ENCODE measurements at places on chromosomes 11 and 22.

DNA sequence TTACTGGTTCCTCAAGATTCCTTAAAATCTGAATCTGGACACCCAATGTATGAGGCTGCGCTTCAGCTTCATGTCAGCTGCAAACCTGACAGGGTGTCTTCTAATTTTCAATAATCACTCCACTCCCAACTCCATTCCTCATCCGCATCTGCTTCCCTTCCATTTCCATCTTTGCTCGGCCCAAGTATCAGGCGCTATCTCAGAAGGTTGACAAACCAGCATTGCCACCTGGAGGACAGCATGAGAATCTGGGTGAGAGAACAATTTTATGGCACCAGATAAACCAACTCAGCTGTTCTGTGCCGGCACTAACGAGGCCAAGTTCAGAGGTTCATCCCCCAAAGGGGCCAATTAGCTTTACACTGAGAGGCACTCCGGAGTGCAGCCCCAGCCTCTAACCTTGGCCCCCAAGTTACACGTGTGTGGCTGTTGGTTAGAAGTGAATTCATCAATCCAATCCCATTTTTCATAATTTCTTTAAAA is 79.1 kb upstream of the LMO2 start:
- no peak overlapping the region for H3K4me3 ChIP-seq
- H3K36me3 ChIP-seq, result no peaks in the 10 kb centered on the region
- H3K27me3 ChIP-seq, result peaks cover 14% of the 10 kb centered on the region
- H3K27ac ChIP-seq, result no peak overlapping the region
- no peaks in the 10 kb centered on the region for H3K4me1 ChIP-seq

- no peak overlapping the region for H3K27ac ChIP-seq
- H3K4me1 ChIP-seq, result peaks cover 1% of the 10 kb centered on the region
- H3K36me3 ChIP-seq, result no peaks in the 10 kb centered on the region
- no peak overlapping the region for H3K4me3 ChIP-seq
- H3K27me3 ChIP-seq, result peaks cover 48% of the 10 kb centered on the region
These were observed 3.1 kb downstream of the GRIK4 start for GRCh38 chr11:120514541-120515121.

- peaks cover 3% of the 10 kb centered on the region for H3K4me1 ChIP-seq
- no peaks in the 10 kb centered on the region for H3K36me3 ChIP-seq
- H3K4me3 ChIP-seq, result no peak overlapping the region
- H3K27ac ChIP-seq, result no peak overlapping the region
- no peak for DNase-seq
- H3K27me3 ChIP-seq, result peaks cover 5% of the 10 kb centered on the region
These were observed 202.9 kb downstream of the GRIK4 start for GRCh38 chr11:120714438-120714837.

- no peak overlapping the region for H3K4me3 ChIP-seq
- no peaks in the 10 kb centered on the region for H3K36me3 ChIP-seq
- H3K27ac ChIP-seq, result no peak overlapping the region
- DNase-seq, result no peak
These were observed 67.2 kb downstream of the SGSM1 start for GRCh38 chr22:24873226-24873625.

DNA sequence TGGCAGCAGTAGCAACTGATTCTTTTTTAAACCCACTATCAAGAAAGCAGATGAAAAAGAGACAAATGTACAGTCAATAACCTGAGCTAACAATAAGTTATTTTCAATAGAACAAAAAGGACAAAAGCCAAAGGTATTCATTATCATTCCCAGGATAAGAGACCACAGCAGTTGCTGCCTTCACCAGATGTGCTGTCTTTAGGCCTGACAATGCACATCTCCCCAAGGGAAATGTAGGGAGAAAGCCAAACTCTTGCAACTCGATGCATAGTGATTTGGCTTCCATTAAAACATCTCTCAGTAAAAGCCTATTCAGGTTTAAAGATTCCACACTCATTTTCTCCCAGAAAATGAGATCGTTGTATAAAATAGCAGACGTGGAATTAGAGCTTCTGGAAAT is 210.7 kb downstream of the METTL15 start:
- H3K4me1 ChIP-seq, result no peaks in the 10 kb centered on the region
- H3K27ac ChIP-seq, result no peak overlapping the region
- DNase-seq, result no peak
- H3K4me3 ChIP-seq, result no peak overlapping the region

GRCh38 chr11:134559602-134559962 is 147.5 kb upstream of the B3GAT1 start:
- no peaks in the 10 kb centered on the region for H3K4me1 ChIP-seq
- DNase-seq, result no peak
- H3K27me3 ChIP-seq, result peaks cover 5% of the 10 kb centered on the region
- H3K36me3 ChIP-seq, result no peaks in the 10 kb centered on the region
- no peak overlapping the region for H3K4me3 ChIP-seq

- H3K4me1 ChIP-seq, result peaks cover 66% of the 10 kb centered on the region
- H3K36me3 ChIP-seq, result peaks cover 6% of the 10 kb centered on the region
- DNase-seq, result no peak
- no peak overlapping the region for H3K4me3 ChIP-seq
These were observed 108.2 kb downstream of the SIK3 start for GRCh38 chr11:116990061-116990473.

DNA sequence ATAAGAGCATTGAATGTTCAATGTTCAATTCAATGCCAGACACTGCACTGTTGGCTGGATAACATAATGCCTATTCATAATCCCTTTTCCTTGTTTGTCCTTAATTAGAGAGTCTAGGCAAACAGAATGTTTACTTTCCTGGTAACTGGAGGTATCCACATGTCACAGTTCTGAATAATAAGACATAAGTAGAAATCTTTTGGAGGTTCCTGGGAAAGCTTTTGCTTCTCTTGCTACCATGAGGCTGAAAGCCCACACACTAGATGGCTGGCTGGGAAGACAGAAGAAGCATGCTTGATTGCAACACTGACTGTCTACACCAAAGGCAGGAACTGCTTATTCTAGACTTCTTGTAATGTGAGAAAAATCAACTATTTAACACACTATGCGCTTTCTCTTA is 79.5 kb downstream of the GAB2 start:
- H3K27ac ChIP-seq, result no peak overlapping the region
- H3K4me1 ChIP-seq, result peaks cover 51% of the 10 kb centered on the region
- peaks cover 43% of the 10 kb centered on the region for H3K36me3 ChIP-seq
- DNase-seq, result no peak
- no peak overlapping the region for H3K4me3 ChIP-seq

- peak within 1 kb of the TSS; percentile 3 for H3K27ac ChIP-seq
- peaks cover 53% of the 10 kb centered on the region for H3K27me3 ChIP-seq
- H3K4me1 ChIP-seq, result peaks cover 3% of the 10 kb centered on the region
These were observed at the start of gene PARVA for GRCh38 chr11:12377106-12377823. Gene PARVA, plus strand, starts transcription at chr11:12377571. Its CDS starts 77 bp downstream, at chr11:12377648.

GRCh38 chr11:104798789-104799188 is 99.5 kb downstream of the CASP12 start:
- peaks cover 33% of the 10 kb centered on the region for H3K36me3 ChIP-seq
- peaks cover 33% of the 10 kb centered on the region for H3K4me1 ChIP-seq
- H3K27ac ChIP-seq, result peak overlapping the region; percentile 99
- H3K27me3 ChIP-seq, result no peaks in the 10 kb centered on the region
- peak overlapping the region; percentile 73 for H3K4me3 ChIP-seq
- no peak for DNase-seq

DNA sequence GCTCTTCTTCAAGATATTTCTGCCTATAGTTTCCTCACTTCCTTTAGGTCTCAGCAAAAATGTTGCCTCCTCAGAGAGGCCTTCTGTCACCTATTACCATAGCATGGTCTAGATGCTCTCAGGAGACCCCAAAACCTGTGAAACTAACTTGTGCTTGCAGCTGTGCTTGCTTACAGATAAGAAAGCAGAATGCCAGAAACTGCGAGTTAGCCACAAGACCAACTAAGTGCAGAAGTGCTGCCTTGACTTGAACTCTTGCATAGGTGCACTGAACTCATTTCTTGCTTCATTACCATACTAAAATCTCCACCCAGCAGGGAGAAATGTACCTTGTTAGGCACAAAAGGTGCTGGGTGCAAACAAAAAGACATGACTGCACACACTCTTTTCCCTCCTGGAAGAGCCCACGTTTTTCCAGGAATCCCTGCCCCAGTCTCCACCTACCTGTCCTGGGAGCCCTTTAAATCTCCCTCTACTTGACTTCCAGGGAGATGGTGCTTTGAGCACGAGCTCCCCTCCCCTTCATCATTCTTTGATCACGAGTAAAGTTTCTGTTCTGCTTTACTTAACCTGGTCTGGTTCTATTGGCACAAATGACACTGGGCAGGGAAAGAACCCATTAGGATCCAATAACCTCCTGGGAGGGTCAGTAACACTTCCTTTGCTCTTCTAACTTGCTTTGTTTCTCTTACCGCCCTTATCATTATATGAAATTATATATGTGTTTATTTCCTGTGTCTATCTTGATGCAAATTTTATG is 137.7 kb upstream of the DDI1 start:
- no peak for DNase-seq
- H3K36me3 ChIP-seq, result no peaks in the 10 kb centered on the region
- no peak overlapping the region for H3K4me3 ChIP-seq

- peaks cover 13% of the 10 kb centered on the region for H3K4me1 ChIP-seq
- DNase-seq, result no peak
- peaks cover 2% of the 10 kb centered on the region for H3K27me3 ChIP-seq
- peak overlapping the region; percentile 6 for H3K27ac ChIP-seq
- no peaks in the 10 kb centered on the region for H3K36me3 ChIP-seq
These were observed 166.1 kb upstream of the API5 start for GRCh38 chr11:43145653-43146052.

DNA sequence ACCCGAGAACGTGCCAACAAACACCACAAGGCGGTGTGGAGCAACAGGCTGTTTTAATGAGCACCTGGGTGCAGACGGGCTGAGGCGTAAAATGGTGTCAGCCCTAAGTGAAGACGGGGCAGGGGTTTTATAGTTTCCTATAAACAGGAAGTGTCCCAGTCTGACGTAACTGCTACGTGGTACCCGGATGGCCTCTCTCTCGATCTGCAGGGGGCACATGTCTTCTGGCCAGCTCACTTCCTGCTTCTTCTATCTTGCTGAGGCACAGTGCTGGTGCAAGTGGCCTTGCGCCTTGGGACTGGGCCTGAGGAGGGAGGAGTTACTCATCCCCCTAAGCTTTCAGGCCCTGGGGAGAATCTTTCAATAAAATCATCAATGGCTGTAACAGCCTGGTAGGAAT is 20.9 kb downstream of the OOSP3 start:
- no peak overlapping the region for H3K27ac ChIP-seq
- H3K4me3 ChIP-seq, result no peak overlapping the region
- H3K27me3 ChIP-seq, result peaks cover 4% of the 10 kb centered on the region
- H3K36me3 ChIP-seq, result no peaks in the 10 kb centered on the region
- DNase-seq, result no peak
- H3K4me1 ChIP-seq, result no peaks in the 10 kb centered on the region

DNA sequence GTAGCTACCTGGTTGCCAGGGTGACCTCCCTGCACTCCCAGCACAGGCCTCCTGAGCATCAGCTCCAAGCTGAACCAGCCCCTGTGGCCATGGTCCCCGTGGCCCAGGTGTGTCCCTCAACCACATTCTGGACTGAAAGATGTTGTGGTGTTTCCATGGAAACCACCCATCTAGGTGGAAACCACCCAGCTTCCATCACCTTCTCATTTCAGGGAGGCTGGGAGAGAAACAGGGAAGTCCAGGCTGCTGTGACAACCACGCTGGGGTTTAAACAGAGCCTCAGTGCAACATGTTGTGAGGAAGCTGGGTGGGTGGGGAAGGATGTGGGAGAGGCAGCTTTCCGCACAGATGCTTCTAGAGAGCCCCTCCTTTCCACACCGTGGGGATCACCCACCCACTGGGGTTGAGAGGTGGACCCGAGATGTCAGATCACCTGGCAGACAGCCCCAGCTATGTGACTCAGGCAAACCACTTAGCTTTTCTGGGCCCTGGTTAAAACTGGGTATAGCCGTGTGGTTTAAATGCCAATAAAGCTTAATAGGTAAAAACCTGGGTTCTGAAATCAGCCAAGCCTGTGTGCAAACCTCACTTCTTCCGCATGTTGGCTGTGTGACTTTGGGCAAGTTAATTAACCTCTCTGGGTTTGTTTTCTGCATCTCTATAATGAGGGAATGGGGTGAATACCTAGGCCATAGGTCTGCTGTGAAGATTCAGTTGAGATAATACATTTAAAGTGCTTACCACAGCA is 46.4 kb downstream of the CD82 start:
- DNase-seq, result peak; percentile 74
- peaks cover 82% of the 10 kb centered on the region for H3K4me1 ChIP-seq
- peaks cover 52% of the 10 kb centered on the region for H3K36me3 ChIP-seq
- H3K27ac ChIP-seq, result peak overlapping the region; percentile 80
- H3K27me3 ChIP-seq, result no peaks in the 10 kb centered on the region

DNA sequence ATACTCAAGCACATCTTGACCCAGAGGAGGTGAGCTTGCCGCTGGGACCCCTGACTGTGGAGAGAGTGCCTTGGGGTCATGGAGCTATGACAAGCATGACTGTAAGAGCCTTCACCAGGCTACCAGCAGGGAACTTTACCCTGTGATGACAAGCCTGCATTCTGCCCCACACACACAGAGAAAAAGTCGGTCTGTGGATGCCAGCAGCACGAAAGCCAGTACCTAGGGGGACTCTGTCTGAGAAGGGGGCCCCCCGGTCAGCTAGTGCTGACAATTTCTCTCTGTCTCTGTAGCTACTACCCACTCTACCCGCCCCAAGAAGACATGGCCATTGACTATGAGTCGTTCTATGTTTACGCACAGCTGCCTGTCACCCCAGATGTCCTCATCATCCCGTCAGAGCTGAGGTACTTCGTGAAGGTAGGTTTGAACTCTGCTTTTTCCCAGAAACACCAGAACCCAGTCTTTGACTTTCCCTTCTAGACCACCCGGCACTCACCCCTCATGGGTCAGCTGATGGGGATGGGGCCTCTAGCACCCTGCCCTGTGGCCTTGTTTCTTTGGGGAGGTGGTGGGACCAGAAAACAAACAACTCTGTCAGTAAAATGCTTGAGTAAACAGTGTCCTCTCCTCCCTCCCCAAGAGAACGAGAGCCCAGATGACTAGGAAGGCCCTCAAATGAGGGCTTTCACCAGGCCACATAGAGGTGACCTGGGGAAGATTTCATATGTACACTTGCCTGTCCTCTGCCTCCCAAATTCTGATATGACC is 18.9 kb upstream of the CDC42EP2 start:
- H3K4me1 ChIP-seq, result no peaks in the 10 kb centered on the region
- peaks cover 53% of the 10 kb centered on the region for H3K36me3 ChIP-seq
- no peak overlapping the region for H3K27ac ChIP-seq
- H3K27me3 ChIP-seq, result no peaks in the 10 kb centered on the region
- DNase-seq, result no peak

DNA sequence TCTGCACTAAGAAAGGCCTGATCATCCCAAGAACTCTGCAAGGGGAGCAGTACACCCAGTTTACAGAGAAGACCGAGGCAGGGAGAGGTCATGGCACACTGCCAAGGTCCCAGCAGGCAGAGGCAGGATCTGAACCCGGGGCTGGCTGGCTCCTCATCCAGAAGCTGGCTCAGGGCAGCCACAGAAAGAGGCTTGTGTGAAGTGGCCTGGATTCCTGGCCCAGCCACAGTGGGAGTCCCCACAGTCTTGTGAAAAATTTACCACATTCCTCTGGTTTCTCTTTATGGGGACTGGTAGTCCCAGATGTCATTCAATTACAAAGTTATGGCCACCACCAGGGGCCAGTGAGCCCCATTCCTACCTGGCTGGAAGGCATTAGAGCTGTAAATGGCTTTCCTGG is 440.5 kb downstream of the MIAT start:
- no peaks in the 10 kb centered on the region for H3K4me1 ChIP-seq
- no peak overlapping the region for H3K4me3 ChIP-seq
- H3K36me3 ChIP-seq, result no peaks in the 10 kb centered on the region
- no peak for DNase-seq

GRCh38 chr22:17694193-17694592 is 55.6 kb downstream of the BCL2L13 start:
- H3K27me3 ChIP-seq, result no peaks in the 10 kb centered on the region
- no peak for DNase-seq
- peaks cover 8% of the 10 kb centered on the region for H3K36me3 ChIP-seq
- H3K4me1 ChIP-seq, result peaks cover 12% of the 10 kb centered on the region

GRCh38 chr11:28874706-28875105 is 766.5 kb downstream of the METTL15 start:
- no peak overlapping the region for H3K27ac ChIP-seq
- H3K4me3 ChIP-seq, result no peak overlapping the region
- no peaks in the 10 kb centered on the region for H3K27me3 ChIP-seq
- H3K4me1 ChIP-seq, result no peaks in the 10 kb centered on the region
- no peak for DNase-seq

Measured in activated CD4-positive, alpha-beta T cell treated with anti-CD3 and anti-CD28 coated beads, Interleukin-2, amount 10 ng/mL, durations not matched to agents 7 days and 5 days (primary cell).